CD14-positive monocyte (primary cell): ENCODE measurements at places on chromosomes 7 and 10. TPM values are rescaled to one million over a fixed set of nuclear protein-coding genes. Genes with fewer than 3 reads are reported as not detected.

The MRLN gene
- polyA plus RNA-seq, result not detected in 2 replicates

The NCOA4 gene
- 853 TPM for polyA plus RNA-seq

GRCh38 chr10:23390809-23391208 is 46.2 kb upstream of the C10orf67 start:
- no peaks in the 10 kb centered on the region for H3K36me3 ChIP-seq
- no peak overlapping the region for H3K27ac ChIP-seq
- no peak overlapping the region for H3K4me3 ChIP-seq
- peaks cover 3% of the 10 kb centered on the region for H3K4me1 ChIP-seq
- H3K27me3 ChIP-seq, result no peaks in the 10 kb centered on the region
- no peak for DNase-seq

DNA sequence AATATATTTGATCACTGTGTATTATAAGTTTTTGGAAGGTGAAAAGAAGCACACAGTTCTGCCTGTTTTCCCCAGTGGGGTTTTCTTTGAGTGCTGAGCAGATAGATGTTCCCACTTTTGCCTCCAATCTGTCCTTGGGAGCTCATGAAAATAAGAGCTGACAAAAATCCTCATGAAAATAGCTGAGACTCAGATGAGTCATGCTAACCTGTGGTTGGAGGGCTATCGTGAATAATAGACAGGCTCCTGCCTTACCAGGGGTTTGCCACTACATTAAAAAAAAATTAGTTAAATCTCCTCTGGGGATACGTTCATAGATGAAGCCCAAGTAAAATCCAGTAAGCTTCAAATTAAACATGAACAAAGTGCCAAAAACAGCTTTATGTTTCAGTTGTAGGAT is 10.9 kb upstream of the AOAH start:
- DNase-seq, result peak; percentile 61
- H3K4me1 ChIP-seq, result peaks cover 83% of the 10 kb centered on the region
- no peaks in the 10 kb centered on the region for H3K36me3 ChIP-seq
- H3K27me3 ChIP-seq, result no peaks in the 10 kb centered on the region

The MMD2 gene
- not detected for polyA plus RNA-seq

The BHLHA15 gene
- not detected for polyA plus RNA-seq

The BCAP29 gene
- 25.9 and 35.2 TPM in 2 replicates for polyA plus RNA-seq

DNA sequence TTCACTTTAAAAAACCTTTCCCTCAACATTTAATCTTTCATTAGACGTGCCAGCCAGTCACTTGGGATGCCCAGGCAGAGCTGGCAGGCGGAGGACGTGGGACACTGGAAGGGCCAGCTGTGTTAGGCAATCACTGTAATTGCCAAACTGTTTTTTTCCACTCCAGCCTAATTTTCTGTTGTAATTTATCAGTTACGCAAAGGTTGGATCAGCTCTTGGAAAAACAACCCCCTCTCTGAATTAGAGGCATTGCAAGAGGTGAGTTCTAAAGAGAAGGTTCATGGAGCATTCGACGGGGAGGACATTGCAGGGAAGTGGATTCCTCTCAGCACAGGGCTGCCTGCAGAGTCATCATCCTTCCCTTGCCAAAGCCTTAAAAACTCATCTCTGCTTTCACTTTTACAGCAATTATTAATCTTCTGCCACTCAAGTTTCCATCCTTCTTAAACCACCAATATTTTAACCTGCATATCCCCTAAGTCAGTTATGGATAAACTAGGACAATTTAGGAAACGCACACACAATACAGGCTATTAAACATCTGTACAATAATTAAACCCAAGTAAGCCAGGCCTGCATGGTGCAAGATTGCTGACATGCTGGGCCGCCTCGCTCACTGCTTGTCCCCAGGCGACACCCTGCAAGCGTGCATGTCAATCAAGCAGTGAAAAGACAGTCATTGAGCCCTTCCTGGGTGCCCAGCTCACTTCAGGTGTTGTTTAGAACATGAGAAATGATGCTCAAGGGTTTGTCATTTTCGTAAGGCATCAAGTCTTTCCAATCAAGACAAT is 272.3 kb upstream of the RNF32 start:
- no peaks in the 10 kb centered on the region for H3K27me3 ChIP-seq
- H3K4me1 ChIP-seq, result no peaks in the 10 kb centered on the region
- no peak for DNase-seq
- no peak overlapping the region for H3K27ac ChIP-seq
- no peaks in the 10 kb centered on the region for H3K36me3 ChIP-seq

GRCh38 chr10:112307358-112308124 is 24.3 kb downstream of the TECTB start:
- H3K27ac ChIP-seq, result no peak overlapping the region
- no peak for DNase-seq
- no peaks in the 10 kb centered on the region for H3K36me3 ChIP-seq
- H3K27me3 ChIP-seq, result peaks cover 10% of the 10 kb centered on the region
- no peaks in the 10 kb centered on the region for H3K4me1 ChIP-seq
- H3K4me3 ChIP-seq, result no peak overlapping the region

DNA sequence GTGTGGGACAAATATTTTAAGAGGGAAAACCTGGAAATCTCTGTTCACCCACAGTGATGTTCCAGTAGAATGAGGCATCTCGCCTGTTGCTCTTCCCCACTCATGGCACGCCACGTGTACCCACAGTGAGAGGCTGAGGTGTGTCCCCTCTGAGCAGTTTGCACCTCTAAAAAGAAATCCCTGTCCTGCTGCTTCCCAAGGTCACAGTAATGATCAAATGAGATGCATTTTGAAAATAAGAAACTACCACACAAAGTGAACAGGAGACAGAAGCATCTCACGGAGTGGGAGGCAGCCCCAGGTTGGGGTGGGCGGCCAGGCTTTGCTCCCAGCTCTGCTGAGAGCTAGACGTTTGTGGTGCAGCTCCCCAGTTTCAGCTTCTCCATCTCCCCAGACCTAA is 12.4 kb upstream of the ZNF777 start:
- H3K27me3 ChIP-seq, result no peaks in the 10 kb centered on the region
- H3K4me1 ChIP-seq, result no peaks in the 10 kb centered on the region
- DNase-seq, result no peak
- H3K36me3 ChIP-seq, result peaks cover 56% of the 10 kb centered on the region

The NUPR2 gene
- not detected in 2 replicates for polyA plus RNA-seq

GRCh38 chr7:12328888-12329770 is 74.5 kb downstream of the VWDE start:
- H3K27ac ChIP-seq, result no peak overlapping the region
- H3K4me1 ChIP-seq, result no peaks in the 10 kb centered on the region
- no peaks in the 10 kb centered on the region for H3K27me3 ChIP-seq
- no peak overlapping the region for H3K4me3 ChIP-seq

The LRRC61 gene
- 8.6 TPM for polyA plus RNA-seq

The NUDT13 gene
- polyA plus RNA-seq, result 0.69 TPM

The RADIL gene
- polyA plus RNA-seq, result not detected

DNA sequence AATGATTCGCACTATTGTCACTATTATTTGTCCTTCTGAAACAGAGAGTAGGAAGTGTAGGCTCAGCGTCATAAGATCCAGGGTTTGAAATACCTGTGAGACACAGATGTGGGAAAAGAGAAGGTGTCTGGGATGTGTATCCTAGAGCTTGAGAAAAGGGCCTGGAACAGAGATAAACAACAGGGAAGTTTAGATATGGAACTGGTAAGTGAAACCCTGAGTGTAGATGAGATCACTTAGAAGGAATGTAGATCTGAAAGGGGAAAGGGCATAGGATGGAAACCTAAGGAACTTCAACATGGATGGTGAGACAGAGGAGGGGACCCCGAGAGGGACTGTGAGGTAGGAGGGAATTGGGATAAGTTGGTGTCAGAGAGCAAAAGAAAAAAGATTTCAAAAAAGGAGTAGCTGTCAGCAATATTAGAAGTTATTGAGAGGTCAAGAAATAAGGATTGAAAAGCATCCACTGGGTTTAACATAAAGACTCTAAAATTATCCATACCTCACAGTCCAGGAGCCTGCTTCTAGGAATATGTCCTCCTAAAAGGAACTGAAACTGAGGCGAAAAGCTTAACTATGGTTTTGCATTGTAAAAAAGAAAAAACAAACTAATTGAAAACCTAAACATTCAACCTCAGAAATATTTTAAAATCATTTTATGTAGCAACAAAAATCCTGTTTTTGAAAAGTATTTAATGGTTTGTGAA is 119.2 kb upstream of the NPVF start:
- H3K36me3 ChIP-seq, result no peaks in the 10 kb centered on the region
- H3K4me3 ChIP-seq, result no peak overlapping the region
- peaks cover 3% of the 10 kb centered on the region for H3K4me1 ChIP-seq

DNA sequence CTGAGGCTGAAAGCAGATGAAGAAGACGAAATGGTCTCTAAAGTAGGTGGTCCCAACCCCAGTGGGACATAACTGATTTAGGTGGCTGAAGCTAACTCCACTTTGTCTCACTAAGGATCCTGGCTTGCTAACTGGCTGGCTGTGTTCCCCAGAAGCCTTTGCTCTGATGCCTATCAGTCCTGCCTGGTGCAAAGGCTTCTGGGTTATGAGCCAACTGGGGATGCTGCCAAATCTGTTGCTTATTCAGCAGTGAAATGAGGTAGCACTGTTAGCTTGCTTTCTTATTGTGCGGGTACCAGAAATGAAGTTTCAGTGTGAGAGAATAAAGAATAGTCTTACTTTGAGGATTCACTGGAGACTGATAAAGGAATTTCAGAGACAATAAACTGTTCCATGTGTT is 18.1 kb downstream of the PRKG1 start:
- no peak overlapping the region for H3K4me3 ChIP-seq
- no peak for DNase-seq
- H3K27me3 ChIP-seq, result no peaks in the 10 kb centered on the region
- H3K27ac ChIP-seq, result no peak overlapping the region
- no peaks in the 10 kb centered on the region for H3K36me3 ChIP-seq

The TAS2R40 gene
- polyA plus RNA-seq, result not detected in 2 replicates

The ANKRD30A gene
- polyA plus RNA-seq, result not detected

- H3K36me3 ChIP-seq, result no peaks in the 10 kb centered on the region
- no peak overlapping the region for H3K27ac ChIP-seq
- H3K4me1 ChIP-seq, result no peaks in the 10 kb centered on the region
- no peak overlapping the region for H3K4me3 ChIP-seq
- H3K27me3 ChIP-seq, result no peaks in the 10 kb centered on the region
Observed at GRCh38 chr7:27686315-27686714, 23.6 kb upstream of the HIBADH start.

GRCh38 chr7:30682212-30683083 is at the start of gene CRHR2:
CRHR2 (minus strand) TSS chr7:30682456; CDS start chr7:30682280, 176 bp downstream.
- peaks cover 34% of the 10 kb centered on the region for H3K27me3 ChIP-seq
- no peak for DNase-seq
- H3K27ac ChIP-seq, result no peak within 1 kb of the TSS
- peaks cover 15% of the 10 kb centered on the region for H3K4me1 ChIP-seq
- no peaks in the 10 kb centered on the region for H3K36me3 ChIP-seq

DNA sequence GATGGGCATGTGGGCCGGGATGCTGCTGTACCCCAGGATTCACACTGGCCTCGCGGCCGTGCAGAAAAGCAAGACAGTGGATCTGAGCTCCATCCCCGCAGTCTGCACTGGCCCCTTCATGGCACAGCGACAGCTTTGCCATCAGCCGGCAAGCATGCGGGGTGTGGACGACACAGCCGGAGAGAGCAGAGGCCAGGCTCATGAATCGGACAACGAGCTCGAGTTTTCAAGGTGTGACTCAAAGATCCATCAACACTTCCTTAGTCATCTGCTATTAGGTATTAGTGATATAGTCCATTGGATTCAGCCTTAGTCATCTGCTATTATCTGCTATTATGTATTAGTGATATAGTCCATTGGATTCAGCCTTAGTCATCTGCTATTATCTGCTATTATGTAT is 254.7 kb downstream of the KLF6 start:
- no peaks in the 10 kb centered on the region for H3K36me3 ChIP-seq
- no peak overlapping the region for H3K27ac ChIP-seq
- no peak for DNase-seq
- no peak overlapping the region for H3K4me3 ChIP-seq
- H3K4me1 ChIP-seq, result no peaks in the 10 kb centered on the region
- no peaks in the 10 kb centered on the region for H3K27me3 ChIP-seq

The TRIM73 gene
- polyA plus RNA-seq, result 0.51 TPM

The XPNPEP1 gene
- 32.1 TPM for polyA plus RNA-seq

DNA sequence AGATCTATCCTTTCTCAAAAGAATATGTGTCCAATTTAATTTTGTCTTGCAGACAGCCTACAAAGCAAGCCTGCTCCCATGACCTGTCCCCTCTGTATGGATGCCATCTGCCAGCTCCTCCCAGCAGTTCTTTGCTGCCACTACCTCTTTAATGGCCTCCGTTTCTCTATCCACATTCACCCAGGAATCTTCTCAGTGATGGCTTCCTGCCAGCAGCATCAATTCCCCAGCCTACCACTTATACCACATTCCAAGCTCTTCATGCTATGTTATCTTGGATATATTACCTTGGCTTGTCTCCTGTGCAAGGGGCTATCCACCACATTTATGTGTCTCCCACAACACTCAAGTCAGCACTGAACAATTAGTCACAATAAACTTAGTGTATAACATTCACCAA is 133.2 kb downstream of the VPS50 start:
- no peak for DNase-seq
- no peak overlapping the region for H3K27ac ChIP-seq
- H3K4me3 ChIP-seq, result no peak overlapping the region
- H3K4me1 ChIP-seq, result no peaks in the 10 kb centered on the region
- no peaks in the 10 kb centered on the region for H3K27me3 ChIP-seq
- no peaks in the 10 kb centered on the region for H3K36me3 ChIP-seq

GRCh38 chr10:95406651-95407280 is 116.0 kb upstream of the PDLIM1 start:
- no peak overlapping the region for H3K27ac ChIP-seq
- no peak overlapping the region for H3K4me3 ChIP-seq
- H3K27me3 ChIP-seq, result no peaks in the 10 kb centered on the region

The ASAH2 gene
- polyA plus RNA-seq, result not detected

- DNase-seq, result peak; percentile 95
- H3K4me3 ChIP-seq, result peak overlapping the region; percentile 14
- H3K36me3 ChIP-seq, result peaks cover 2% of the 10 kb centered on the region
- peak overlapping the region; percentile 77 for H3K27ac ChIP-seq
- H3K4me1 ChIP-seq, result peaks cover 97% of the 10 kb centered on the region
Observed at GRCh38 chr10:96656839-96657238, 63.5 kb downstream of the PIK3AP1 start.

- no peak overlapping the region for H3K27ac ChIP-seq
- no peak for DNase-seq
- no peaks in the 10 kb centered on the region for H3K27me3 ChIP-seq
- H3K4me1 ChIP-seq, result no peaks in the 10 kb centered on the region
Observed at GRCh38 chr7:105141068-105141467, 127.1 kb downstream of the KMT2E start.

DNA sequence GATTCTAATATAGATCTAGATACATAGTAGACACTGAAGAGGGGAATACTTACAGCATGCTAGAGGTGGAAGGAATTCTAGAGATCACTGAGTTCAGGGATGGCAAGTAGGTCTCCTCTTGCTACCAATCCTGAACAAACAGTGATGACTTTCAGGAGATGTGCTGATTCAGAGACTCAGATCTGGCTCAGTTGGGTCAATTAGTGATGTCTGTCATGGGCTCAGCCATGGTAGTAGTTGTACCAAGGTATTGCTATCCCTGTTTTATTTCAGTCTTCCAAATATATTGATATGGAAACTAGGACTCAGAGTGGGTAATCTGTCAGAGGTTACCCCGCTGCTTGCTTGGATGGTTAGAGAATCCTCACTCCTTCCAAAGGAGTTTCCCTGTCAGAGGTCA is 38.5 kb downstream of the UNC5B start:
- no peaks in the 10 kb centered on the region for H3K36me3 ChIP-seq
- no peaks in the 10 kb centered on the region for H3K27me3 ChIP-seq
- H3K4me3 ChIP-seq, result no peak overlapping the region
- no peak for DNase-seq
